Lower leg skin (tissue), 4 donors: ENCODE measurements at places on chromosomes 13 and 19.
A peak's percentile ranks its signal among the peaks of the same experiment; 100 is the strongest.

- no peak for DNase-seq
These were observed 94.5 kb downstream of the ANKRD10 start for GRCh38 chr13:110820322-110820721.

GRCh38 chr13:46369506-46370277 lies 17.4 kb downstream of the RUBCNL start:
- DNase-seq = no peak

DNA sequence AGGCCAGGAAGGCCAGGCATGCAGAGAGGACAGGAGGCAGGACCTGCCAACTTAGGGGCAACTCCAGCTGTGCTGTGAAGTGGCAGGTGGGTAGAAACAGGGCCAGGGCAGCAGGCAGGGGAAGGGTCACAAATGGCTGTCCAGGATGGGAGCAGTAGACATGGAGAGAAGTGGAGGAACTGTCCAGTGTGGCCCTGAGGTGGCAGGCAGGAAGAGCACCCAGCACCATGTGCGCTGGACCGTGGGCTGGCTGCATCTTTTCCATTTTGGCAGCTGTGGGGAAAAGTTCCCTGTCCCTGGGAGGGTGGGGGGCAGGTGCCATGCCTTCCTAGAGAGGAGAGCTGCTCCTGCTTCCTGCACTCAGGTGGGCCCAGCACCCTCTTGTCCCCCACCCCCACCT lies 13.8 kb downstream of the DEDD2 start:
- DNase-seq = no peak

DNA sequence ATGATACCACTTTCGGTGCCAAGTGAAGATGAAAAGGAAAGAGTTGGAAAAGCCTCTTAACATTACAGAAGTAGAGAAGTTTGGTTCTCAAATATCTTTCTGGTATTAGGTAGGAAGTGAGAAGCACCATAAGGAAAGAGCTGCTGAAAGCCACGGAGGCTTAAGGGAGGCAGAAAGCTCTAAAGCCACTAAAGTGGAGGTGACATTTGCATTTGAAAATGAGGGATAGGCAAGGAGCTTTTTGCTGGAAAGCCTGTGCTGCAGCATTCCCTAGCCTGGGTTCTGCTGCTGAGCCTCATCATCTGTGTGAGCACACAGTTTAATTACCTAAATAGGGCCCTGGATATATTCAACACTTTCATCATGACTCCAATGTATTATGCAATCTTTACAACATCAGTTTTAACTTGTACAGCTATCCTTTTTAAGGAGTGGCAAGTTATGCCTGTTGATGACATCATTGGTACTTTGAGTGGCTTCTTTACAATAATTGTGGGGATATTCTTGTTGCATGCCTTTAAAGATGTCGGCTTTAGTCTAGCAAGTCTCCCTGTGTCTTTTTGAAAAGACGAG lies 315.4 kb downstream of the RBM26 start:
- no peak for DNase-seq

DNA sequence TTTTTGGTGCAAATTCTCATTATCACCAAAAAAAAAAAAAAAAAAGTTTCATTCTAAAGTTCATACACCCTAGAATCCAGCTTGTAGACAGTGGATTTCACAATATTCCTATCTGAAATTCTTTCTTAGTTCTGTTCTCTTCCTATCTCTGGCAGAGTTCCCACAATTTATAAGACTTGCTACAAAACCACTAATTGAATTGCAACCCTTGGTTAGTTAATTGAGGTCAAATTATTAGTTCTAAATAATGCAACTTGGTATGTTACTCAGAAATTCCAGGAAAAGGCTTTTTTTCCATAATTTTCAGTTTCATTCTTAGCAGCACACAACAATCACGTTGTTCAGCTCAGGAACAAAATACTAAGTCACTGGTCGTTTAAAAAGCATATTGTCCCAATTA lies 58.5 kb downstream of the SPATA13 start:
- no peak for DNase-seq

- no peak for DNase-seq
These were observed 8.6 kb downstream of the MIR17HG start for GRCh38 chr13:91355826-91356710.

DNA sequence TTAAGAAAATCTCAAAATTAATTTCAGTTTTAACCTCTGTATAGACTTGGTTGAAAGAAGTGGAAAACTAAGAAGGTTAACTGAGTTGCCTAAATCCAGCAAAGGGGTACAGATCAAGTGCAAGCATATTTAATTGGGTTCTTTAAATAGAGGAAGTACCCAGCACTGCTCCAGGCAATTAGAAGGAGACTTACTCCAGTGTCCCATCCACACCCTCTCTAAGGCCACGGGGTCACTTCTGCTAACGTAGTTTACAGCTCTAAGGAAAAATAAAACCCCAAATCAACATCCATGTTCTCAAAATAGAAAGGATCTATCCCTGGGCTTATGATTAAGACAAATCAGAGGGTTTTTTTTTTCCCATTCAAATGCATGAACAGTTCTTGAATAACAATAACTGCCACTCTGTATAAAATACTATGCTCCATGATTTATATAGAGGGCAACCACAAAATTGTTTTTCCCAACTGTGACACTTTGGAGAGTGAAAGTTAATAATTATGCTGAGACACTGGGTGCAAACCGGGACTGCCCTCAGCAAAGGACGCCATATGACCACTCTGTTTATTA lies 4.6 kb downstream of the FRY start:
- no peak for DNase-seq

- DNase-seq = no peak
These were observed 19.7 kb downstream of the FXYD5 start for GRCh38 chr19:35174226-35174625.

- DNase-seq = no peak
These were observed 22.7 kb downstream of the AKT2 start for GRCh38 chr19:40262422-40262821.

GRCh38 chr19:1151037-1151724 lies 22.9 kb downstream of the SBNO2 start:
- DNase-seq = no peak

GRCh38 chr19:1097810-1098176 lies 2.6 kb upstream of the POLR2E start:
- no peak for DNase-seq

GRCh38 chr13:99228737-99229691 lies 28.4 kb downstream of the UBAC2 start:
- no peak for DNase-seq

- DNase-seq = no peak
These were observed 119.7 kb downstream of the ABCC4 start for GRCh38 chr13:95181586-95181985.

DNA sequence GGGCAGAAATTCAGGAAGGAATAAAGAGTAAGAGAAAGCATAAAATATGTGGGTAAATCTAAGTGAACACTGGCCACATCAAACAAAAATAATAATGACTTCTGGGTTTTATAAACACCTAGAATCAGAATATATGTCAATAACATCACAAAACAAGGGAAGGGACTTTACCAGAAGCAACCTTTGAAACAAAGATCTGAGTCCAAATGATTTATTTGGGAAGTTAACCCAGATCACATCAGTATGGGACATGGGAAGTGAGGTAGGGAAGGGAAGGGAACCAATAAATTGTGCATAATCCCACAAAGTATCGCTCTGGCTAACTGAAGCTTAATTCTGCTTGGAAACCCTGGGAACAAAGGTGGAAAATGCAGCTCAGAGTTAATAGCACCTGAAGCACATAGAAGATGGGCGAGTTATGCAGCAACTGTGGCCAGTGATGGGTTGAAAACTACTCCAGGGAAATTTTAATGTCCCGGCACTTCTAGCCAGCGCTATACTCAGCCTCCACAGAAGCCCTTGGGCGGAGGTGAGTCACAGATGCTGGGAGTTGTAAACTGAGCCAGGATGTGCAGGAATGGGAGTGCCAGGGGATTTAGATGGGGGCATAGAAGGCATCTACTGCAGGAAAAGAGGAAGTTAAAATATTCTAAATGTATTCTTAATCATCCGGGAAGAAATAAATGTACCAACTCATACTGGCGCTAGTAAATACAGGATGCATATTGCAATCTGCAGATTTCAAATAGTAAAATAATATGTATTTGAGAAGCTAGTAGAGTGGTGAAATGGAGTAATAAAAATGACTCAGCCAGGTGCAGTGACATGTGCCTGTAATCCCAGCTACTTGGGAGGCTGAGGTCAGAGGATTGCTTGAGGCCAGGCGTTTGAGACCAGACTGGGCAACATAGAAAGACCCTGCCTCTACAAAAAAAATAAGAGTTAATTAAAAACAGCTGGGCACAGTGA lies 34.2 kb upstream of the CEBPG start:
- DNase-seq = no peak

GRCh38 chr19:50325310-50326100 lies 3.7 kb downstream of the KCNC3 start:
- peak; percentile 20 for DNase-seq

- no peak for DNase-seq
These were observed 28.5 kb upstream of the PSPC1 start for GRCh38 chr13:19810996-19811881.

- DNase-seq = no peak
These were observed 10.1 kb upstream of the ZNF358 start for GRCh38 chr19:7505682-7506384.

- no peak for DNase-seq
These were observed 583 bp downstream of the CCDC61 start for GRCh38 chr19:45995715-45996385.

GRCh38 chr19:6313398-6313969 lies 19.9 kb downstream of the ACER1 start:
- no peak for DNase-seq

DNA sequence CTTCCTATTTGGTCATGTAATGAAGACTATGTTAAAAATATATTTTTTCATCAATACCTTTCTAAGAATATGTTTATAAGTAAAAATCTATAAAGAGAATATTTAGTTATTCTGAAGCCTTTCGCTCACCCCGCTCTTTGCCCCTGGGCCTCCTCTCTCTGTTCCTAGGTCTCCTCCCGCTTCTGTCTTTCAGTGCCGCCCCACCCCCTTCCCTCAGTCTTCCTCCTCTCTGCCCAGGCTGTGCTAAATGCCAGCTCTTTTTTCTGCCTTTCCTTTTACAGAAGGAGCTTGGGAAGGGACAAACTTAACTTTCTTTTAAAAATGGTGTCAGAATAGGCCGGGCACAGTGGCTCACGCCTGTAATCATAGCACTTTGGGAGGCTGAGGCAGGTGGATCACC lies 22.8 kb downstream of the HIF3A start:
- DNase-seq = no peak

- DNase-seq = no peak
These were observed 1.3 kb upstream of the IRF2BP1 start for GRCh38 chr19:45887200-45887710.

- DNase-seq = no peak
These were observed 365.4 kb downstream of the NDFIP2 start for GRCh38 chr13:79846386-79846785.

- no peak for DNase-seq
These were observed 63.4 kb downstream of the ACSBG2 start for GRCh38 chr19:6198896-6199239.

DNA sequence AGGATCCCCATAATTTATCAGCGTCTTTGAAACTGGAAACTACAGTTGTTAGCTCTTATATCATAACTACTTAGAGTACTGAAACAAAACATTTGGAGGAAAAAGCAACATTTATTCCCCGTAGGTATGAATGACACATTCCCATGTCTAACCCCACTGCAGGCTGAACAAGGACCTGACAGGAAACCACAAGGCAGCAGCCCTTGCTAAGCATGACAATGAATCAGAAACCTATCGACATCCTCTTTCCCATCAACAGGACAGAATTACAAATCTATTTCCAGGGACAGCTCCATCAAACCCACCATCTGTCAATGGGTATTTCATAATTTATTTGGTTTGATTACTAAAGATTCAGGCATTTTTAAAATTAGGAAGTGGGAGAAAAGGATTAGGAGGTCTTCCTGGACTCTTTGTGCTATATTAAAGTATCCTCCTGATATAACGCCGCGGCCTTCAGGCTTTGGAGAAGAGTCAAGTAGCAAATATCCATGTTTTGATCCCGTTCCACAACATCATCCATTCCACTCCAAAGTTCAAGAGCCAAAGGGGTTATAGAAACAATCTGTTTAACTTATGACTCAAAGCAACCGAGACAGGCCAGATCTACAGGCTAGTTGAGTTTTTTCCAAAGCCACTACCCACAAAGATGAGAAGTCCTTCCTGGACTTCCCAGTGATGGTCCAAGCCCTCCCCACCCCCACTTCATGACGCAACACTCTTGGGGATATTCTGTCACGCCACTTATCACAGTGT lies 51.1 kb downstream of the FAM216B start:
- no peak for DNase-seq

DNA sequence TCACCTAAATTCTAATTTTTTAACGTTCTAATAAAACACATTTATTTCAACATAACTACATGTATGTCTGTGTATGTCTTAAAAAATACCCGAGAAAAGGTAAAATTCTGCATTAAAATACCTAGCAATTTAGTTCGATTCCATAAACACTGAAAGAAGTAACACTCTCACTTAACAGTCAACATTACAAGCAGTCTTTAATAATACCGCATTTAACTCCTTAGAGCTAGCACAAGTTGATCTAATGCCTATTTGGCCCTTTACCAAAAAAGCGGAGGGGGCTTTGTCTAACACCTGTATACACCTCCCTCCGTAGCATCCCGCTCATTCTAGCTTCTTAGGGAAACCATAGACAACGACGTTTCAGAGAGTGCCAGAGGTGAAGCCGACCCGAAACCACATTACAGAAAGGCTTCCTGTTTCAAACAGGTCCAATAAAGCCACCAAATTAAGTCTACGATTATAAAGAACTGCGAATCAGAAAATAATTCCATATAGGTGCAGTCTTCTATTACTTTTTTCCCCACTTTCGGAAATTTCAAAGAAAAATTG lies 1.2 kb downstream of the SPART start:
- DNase-seq = no peak

GRCh38 chr13:75372517-75372916 lies 109.5 kb downstream of the TBC1D4 start:
- DNase-seq = no peak

- DNase-seq = peak; percentile 78
These were observed 211.8 kb upstream of the SOX1 start for GRCh38 chr13:111855191-111855590.

DNA sequence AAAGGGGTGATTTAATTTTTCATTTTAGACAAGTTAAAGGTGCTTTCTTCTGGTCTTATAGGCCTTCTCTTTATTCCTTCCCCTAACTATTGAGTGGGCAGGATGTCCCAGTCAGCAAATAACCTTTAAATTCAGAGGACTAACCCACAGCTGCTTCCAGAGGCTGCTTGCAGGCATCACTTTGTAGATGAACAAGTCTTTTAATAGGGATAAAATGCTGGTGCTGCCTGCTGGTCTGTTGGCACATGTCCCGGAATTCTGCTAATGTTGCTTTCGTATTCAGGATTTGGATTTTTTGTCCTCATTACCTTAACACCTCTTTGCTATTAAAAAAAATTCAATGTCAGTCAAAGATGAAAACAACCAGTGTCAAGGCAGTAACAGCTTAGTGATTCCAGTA lies 132.7 kb upstream of the KL start:
- no peak for DNase-seq
